NCI-H1436 (cell line): ENCODE measurements at places on chromosomes 4 and X.
A peak's percentile ranks its signal among the peaks of the same experiment; 100 is the strongest.

- DNase-seq, result no peak
These were observed 102.7 kb downstream of the SEL1L3 start for GRCh38 chr4:25760048-25760447.

- no peak for DNase-seq
These were observed 1.5 kb upstream of the ENPEP start for GRCh38 chr4:110474481-110474880.

- no peak for DNase-seq
These were observed 329.3 kb downstream of the GBA3 start for GRCh38 chr4:23022032-23022431.

DNA sequence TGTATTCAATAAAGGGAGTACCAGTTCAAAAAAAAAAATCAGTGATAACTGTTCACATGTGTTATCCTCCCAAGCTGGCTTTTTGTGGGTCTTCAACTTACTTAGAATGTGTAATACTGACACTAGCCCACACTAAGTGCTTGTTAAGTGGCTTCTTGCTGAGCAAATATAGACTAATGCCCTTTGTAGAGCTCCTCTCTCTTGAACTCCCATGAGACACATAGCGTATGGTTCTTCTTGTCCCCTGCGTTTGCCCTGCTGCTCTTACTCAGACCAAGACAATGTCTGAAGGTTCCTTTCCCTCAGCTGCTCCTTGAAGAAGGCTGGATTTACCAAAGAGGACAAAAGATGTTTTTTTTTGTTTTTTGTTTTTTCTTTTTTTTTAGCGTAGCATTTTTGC, 110.9 kb downstream of the FRAS1 start:
- peak; percentile 87 for DNase-seq

DNA sequence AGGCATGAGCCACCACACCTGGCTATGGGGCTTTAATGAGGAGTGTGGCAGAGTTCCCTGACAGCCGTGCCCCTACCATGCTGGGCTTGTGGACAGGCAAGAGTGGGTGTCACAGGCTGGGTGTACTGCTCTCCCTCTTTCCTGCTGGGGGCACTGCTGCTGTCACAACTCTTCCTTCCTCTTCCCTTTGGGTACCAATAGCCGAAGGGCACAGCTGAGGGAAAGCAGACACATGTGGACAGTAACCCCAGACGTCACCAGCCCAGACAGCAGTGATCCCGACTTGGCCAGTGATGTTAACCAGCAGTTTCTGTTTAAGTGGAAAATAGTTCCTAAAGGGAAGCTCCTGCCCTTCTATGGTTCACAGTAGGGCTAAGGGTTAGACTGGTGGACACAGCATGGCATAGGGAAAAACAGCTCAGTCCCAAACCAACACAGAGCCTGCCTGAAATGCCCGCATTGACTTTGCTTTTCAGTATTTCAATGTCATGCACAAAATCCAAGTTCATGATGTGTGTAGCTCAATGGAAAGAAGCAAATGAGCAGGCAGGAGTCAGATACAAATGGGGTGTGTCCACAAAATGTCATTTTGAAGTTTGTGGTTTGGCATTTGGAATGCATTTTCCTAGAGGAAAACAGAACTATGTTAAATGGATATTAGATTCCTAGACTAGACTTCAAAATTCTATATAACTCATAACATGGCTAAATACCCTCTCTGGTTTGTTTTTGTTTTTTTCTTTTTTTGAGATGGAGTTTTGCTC, 24.9 kb upstream of the DDX3X start:
- no peak for DNase-seq

DNA sequence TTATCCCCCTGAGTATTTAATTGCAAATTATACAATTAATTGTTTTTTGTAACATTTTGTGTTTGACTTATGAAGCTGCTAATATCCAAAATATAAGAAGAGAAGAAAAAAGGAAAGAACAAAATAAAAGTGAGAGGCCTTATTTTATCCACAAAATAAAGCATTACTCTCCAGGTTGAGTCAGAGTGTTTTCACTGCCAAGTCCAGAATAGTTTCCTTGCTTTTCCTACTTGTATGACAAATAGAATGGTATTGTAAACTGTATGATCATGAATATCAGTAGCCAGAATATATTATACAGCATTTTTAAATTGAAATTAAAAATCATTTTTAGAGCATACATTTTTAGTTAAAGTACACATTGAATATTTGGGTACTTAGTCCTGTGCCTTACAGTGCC, 237.8 kb downstream of the NDST4 start:
- DNase-seq, result no peak

GRCh38 chr4:1622956-1623355, 61.2 kb downstream of the FAM53A start:
- DNase-seq, result no peak
